ENCODE measurements at places on chromosomes 7 and 10. TPM values are rescaled to one million over a fixed set of nuclear protein-coding genes. Genes with fewer than 3 reads are reported as not detected.

The COBL gene
- 52.3 TPM for total RNA-seq

The STEAP2 gene
- total RNA-seq, result 6.7 TPM

DNA sequence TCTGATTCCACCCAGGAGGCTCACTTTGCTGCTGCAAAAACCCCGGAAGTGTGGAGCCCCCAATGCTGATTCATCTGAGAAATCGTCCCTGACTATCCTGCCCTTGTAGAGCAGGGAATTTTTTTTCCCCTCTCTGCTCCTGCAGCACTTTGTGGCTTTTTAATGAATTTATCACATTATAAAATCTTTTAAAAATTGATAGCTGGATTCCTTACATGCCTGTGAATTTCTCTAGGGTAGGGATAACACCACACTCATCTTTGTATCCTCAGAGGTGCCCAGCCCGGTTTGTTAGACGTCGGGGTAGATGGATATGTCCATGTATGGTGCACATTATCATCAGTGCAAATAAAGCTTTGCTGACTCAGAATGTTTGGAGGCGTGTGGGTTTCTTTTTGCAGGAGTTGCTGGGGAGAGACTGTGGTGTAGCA lies 185.7 kb downstream of the STK31 start:
- H3K27ac ChIP-seq, result no peak overlapping the region
- no peak for DNase-seq
- no peak overlapping the region for H3K4me3 ChIP-seq
- no peaks in the 10 kb centered on the region for H3K4me1 ChIP-seq
- H3K27me3 ChIP-seq, result no peaks in the 10 kb centered on the region

- no peak for DNase-seq
- no peak overlapping the region for H3K27ac ChIP-seq
Observed at GRCh38 chr10:118258285-118258684, 83.8 kb downstream of the FAM204A start.

The BEND7 gene
- 11.6 TPM for total RNA-seq

- peak; percentile 71 for DNase-seq
- peaks cover 2% of the 10 kb centered on the region for H3K36me3 ChIP-seq
- H3K4me3 ChIP-seq, result no peak overlapping the region
- no peak overlapping the region for H3K27ac ChIP-seq
- no peaks in the 10 kb centered on the region for H3K27me3 ChIP-seq
Observed at GRCh38 chr10:86253091-86254072, 113.2 kb downstream of the GRID1 start.

GRCh38 chr10:55410415-55410885 lies 609.4 kb upstream of the PCDH15 start:
- H3K4me3 ChIP-seq, result no peak overlapping the region
- H3K4me1 ChIP-seq, result no peaks in the 10 kb centered on the region
- no peak overlapping the region for H3K27ac ChIP-seq
- H3K36me3 ChIP-seq, result no peaks in the 10 kb centered on the region
- H3K27me3 ChIP-seq, result no peaks in the 10 kb centered on the region

GRCh38 chr7:55212838-55213237 lies 152.3 kb upstream of the LANCL2 start:
- DNase-seq, result no peak
- no peaks in the 10 kb centered on the region for H3K36me3 ChIP-seq
- no peak overlapping the region for H3K27ac ChIP-seq
- no peaks in the 10 kb centered on the region for H3K4me1 ChIP-seq
- no peak overlapping the region for H3K4me3 ChIP-seq

DNA sequence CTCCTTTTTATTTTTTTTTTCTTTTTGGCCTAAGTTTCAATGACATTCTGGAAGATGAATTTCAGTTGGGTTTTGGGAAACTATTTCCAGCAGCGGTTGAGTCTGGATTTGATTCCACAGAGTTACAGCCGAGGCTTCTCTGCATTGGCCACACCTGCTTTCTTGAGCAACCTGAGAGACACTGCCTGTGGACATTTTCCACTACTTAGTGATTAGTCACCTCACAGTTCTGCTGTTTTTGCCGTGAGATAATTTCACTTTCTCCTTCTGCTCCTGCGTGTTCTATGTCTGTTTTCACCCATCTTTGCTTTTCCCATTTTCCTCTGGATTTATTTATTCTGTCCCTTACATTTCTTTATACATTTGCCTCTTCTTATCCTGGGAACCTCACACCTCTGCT lies 243.0 kb downstream of the BICC1 start:
- H3K4me1 ChIP-seq, result no peaks in the 10 kb centered on the region
- no peak overlapping the region for H3K27ac ChIP-seq
- DNase-seq, result no peak
- no peak overlapping the region for H3K4me3 ChIP-seq
- H3K27me3 ChIP-seq, result no peaks in the 10 kb centered on the region
- no peaks in the 10 kb centered on the region for H3K36me3 ChIP-seq

GRCh38 chr10:120741396-120741795 lies 109.8 kb upstream of the WDR11 start:
- H3K27me3 ChIP-seq, result no peaks in the 10 kb centered on the region
- no peak overlapping the region for H3K4me3 ChIP-seq
- no peak for DNase-seq
- no peaks in the 10 kb centered on the region for H3K36me3 ChIP-seq
- no peak overlapping the region for H3K27ac ChIP-seq

GRCh38 chr10:108901781-108902618 lies 1021.3 kb downstream of the XPNPEP1 start:
- no peaks in the 10 kb centered on the region for H3K36me3 ChIP-seq
- H3K27me3 ChIP-seq, result no peaks in the 10 kb centered on the region
- no peak for DNase-seq
- no peak overlapping the region for H3K27ac ChIP-seq
- H3K4me1 ChIP-seq, result no peaks in the 10 kb centered on the region
- no peak overlapping the region for H3K4me3 ChIP-seq

DNA sequence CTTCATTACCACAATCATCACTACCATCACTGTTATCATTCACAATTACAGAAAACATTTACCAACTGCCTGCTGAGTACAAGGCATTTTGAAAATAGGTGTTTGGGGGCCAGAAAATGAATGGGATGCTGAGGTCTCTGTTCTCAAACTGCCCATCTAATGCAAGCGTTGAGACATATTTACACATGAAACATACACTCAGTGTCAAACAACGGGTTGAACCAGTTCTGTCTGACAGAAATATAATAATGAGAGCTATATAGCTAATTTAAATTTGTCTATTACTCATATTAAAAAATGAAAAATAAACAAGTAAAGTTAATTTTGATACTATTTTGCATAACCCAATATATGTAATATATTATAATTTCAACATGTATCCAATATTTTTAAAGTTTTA lies 303.1 kb downstream of the KCNMA1 start:
- H3K36me3 ChIP-seq, result no peaks in the 10 kb centered on the region
- no peak for DNase-seq
- no peak overlapping the region for H3K4me3 ChIP-seq

DNA sequence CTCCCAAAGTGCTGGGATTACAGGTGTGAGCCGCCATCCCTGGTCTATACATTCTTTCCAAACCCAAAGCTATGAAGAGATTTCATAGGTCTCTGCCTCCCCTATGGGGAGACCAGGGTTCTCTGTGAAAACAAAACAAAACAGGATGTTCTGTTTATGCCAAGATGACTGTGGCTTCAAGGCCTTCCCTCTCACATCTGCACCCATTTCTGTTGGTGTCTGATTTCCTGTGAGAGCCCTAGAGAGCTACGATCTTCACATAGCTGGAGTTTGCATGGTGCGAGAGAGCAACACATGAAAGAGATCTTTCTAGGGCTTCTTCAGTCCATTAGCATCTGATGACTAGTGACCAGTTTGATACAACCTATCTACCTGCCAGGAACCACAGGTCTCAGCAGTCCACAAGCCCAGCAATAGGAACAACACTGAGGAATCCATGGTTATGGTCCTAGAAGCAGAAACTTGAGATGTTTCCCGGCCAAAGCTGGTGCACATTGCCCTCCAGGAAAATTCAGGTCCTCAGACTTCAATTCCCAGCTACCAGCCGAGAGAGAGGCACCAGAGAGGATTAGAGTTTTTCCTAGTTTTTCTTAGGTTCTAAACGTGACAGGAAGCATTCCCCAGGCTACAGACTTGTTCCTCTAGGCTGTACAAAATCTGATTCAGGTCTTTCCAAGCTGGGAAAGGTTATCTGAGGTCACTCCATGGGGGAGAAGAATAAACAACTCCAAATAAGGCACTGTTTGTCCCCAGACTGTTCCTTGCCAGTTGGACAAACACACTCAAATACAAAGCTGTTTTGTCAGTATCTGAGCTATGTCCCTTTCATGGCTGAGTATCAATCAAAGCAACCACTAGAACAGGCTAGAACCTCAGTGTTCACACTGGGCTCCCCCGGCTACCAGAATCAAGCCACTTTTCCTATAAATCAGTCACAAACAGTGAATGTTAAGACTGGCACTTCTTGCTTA lies 259.7 kb downstream of the CALN1 start:
- no peaks in the 10 kb centered on the region for H3K36me3 ChIP-seq
- H3K27ac ChIP-seq, result no peak overlapping the region
- H3K4me3 ChIP-seq, result no peak overlapping the region

The EN2 gene
- 0.15 TPM for total RNA-seq

- no peak for DNase-seq
- no peaks in the 10 kb centered on the region for H3K4me1 ChIP-seq
- no peak overlapping the region for H3K4me3 ChIP-seq
Observed at GRCh38 chr7:121024611-121025010, 36.1 kb downstream of the CPED1 start.

DNA sequence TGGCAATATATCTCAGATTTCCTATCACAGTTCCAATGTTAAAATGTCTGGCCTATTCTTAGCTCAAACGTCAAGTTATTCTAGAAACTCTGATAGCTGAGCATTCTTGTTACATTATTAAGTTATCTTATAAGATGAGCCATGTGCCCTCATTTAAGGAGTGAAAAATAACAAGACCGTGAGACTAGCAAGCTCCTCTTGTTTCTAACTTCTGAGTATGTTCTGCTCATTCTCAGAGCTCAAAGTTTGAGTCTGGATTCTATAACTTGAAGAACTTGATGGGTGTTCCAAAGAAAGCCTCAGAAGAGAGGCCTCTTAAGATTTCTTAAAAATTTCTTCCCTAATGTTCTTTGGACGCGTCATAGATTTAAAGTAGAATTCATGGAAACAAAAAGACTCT lies 215.2 kb downstream of the HTR7 start:
- H3K4me1 ChIP-seq, result no peaks in the 10 kb centered on the region
- H3K4me3 ChIP-seq, result no peak overlapping the region
- H3K27ac ChIP-seq, result no peak overlapping the region

DNA sequence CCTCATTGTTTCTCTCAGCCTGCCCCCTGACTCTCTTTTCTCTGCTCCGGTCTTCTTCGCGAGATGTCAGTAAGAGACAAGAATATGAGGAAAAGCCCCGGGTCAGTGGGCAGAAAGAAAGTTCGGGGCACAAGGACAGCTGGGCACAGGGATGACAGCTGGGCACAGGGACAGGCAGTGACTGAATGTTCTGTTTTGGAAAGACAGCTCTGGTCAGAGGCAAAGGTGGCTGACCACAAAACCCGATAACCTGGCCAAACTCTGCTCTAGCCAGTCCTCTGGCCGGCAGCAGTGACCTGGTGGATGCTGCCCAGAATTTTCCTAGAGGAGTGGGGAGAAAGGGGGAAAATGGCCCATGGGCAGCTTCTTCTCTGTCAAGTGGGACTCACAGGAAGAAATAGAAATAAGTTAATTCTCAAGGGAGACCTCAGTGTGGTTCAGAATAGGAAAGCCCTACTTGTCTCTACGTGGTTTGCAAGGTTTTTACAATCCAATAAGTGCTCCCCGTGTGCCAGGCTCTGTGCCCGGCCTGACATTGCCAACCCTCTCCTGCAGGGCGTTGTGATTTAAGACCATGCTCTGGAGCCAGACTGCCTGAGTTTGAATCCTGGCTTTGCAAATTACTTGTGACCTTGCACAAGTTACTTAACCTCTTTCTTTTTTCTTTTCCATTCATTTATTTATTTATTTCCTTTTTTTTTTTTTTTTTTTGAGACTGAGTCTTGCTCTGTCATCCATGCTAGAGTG lies 110.6 kb upstream of the ZNF716 start:
- no peaks in the 10 kb centered on the region for H3K4me1 ChIP-seq
- DNase-seq, result no peak
- H3K4me3 ChIP-seq, result no peak overlapping the region
- H3K36me3 ChIP-seq, result peaks cover 25% of the 10 kb centered on the region
- H3K27me3 ChIP-seq, result no peaks in the 10 kb centered on the region

GRCh38 chr7:26954951-26955350 lies 90.6 kb upstream of the SKAP2 start:
- H3K27ac ChIP-seq, result no peak overlapping the region
- peaks cover 4% of the 10 kb centered on the region for H3K4me1 ChIP-seq
- no peaks in the 10 kb centered on the region for H3K36me3 ChIP-seq
- no peaks in the 10 kb centered on the region for H3K27me3 ChIP-seq

GRCh38 chr10:104966563-104967297 lies 325.6 kb downstream of the SORCS3 start:
- no peaks in the 10 kb centered on the region for H3K27me3 ChIP-seq
- no peak for DNase-seq
- H3K4me1 ChIP-seq, result no peaks in the 10 kb centered on the region
- no peaks in the 10 kb centered on the region for H3K36me3 ChIP-seq
- no peak overlapping the region for H3K27ac ChIP-seq

- peaks cover 22% of the 10 kb centered on the region for H3K36me3 ChIP-seq
- H3K27ac ChIP-seq, result no peak overlapping the region
- H3K27me3 ChIP-seq, result no peaks in the 10 kb centered on the region
- no peak for DNase-seq
- no peak overlapping the region for H3K4me3 ChIP-seq
Observed at GRCh38 chr7:66377045-66377444, 171.9 kb downstream of the TPST1 start.

The CXCL12 gene
- 28.3 TPM for total RNA-seq

- H3K4me3 ChIP-seq, result peak overlapping the region; percentile 97
- no peak overlapping the region for H3K27ac ChIP-seq
- no peaks in the 10 kb centered on the region for H3K4me1 ChIP-seq
- no peaks in the 10 kb centered on the region for H3K27me3 ChIP-seq
- peaks cover 5% of the 10 kb centered on the region for H3K36me3 ChIP-seq
Observed at GRCh38 chr10:87860816-87861403, 2.4 kb downstream of the KLLN start.

GRCh38 chr7:21969822-21970221 lies 24.1 kb upstream of the CDCA7L start:
- no peak for DNase-seq
- no peaks in the 10 kb centered on the region for H3K4me1 ChIP-seq
- H3K27ac ChIP-seq, result no peak overlapping the region
- no peak overlapping the region for H3K4me3 ChIP-seq
- H3K27me3 ChIP-seq, result no peaks in the 10 kb centered on the region
- H3K36me3 ChIP-seq, result no peaks in the 10 kb centered on the region

DNA sequence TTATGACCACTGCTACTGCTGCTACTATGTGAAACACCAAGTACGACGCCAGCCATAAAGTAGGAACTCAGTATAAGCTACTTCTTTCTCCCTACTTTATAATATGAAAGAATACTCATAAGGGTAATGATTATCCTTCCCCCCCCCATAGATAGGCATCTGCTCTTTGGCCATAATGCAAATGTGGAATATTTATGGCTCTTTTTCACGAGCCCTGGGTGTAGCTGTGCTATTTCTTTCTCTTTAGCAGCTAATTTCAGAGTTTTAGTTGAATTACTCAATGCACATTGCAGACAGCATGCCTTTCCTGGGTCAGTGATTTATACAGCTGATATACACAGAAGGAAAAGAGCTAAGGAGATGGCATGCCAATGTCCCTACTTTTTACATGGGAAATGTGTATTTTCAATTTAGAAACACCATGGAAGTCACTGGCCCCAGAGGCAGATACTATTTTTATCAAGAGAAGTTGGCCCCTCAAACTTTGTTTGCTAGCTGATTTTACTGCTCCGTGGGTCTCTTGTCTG lies 234.1 kb upstream of the KIAA1217 start:
- no peak overlapping the region for H3K4me3 ChIP-seq
- no peaks in the 10 kb centered on the region for H3K36me3 ChIP-seq
- H3K4me1 ChIP-seq, result no peaks in the 10 kb centered on the region
- no peaks in the 10 kb centered on the region for H3K27me3 ChIP-seq
- no peak overlapping the region for H3K27ac ChIP-seq
- DNase-seq, result no peak
